K562 (cell line): ENCODE measurements at places on chromosomes 7 and 10.

DNA sequence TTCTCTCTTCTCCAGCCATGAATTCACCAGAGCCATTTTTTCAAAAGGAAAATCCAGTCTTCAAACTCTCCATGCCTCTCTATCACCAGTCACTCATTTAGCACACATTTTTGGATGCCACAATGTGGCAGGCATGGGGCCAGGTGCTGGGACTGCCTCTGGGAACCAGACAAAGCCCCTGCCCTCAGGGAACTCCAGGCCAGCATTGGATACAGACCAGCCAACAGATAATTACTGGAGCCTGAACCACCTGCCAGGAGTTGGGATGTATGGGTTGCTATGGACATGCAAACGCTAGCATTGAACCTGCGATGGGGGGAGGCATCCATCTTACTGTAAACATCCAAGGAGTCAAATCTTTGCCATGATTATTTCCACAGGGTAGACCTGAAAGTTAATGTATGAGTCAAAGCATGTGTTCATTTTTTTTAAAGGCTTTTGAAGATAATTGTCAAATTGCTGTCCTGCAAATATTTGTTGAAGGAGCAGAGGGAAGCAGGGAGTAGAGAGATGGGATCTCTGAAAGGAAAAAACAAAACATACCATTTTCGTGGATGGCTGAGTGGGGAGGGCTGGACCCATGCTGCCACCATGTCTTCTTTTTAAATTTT, 43.2 kb downstream of the SRRM3 start:
- no peak for DNase-seq

DNA sequence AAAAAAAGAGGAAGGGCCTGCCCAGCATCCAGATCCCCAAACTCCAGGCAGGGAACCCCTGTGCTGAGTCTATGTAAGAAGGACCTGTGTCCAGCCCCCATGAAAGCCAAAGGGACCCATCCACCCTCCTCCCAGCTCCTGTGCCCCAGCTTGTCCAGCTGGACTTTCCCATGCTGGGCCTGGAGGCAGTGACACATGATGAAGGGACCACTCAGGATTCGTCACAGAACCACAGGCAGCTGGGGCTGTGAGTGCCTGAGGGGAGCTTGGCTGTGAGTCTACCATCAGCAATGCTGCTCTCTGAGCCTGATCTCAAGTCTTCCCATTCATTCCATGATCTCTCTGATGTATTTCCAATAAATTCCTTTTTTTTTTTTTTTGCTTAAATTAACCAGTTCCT, 36.2 kb upstream of the MNX1 start:
- DNase-seq, result no peak

- no peak for DNase-seq
These were observed 146.5 kb downstream of the FANK1 start for GRCh38 chr10:126042906-126043305.

DNA sequence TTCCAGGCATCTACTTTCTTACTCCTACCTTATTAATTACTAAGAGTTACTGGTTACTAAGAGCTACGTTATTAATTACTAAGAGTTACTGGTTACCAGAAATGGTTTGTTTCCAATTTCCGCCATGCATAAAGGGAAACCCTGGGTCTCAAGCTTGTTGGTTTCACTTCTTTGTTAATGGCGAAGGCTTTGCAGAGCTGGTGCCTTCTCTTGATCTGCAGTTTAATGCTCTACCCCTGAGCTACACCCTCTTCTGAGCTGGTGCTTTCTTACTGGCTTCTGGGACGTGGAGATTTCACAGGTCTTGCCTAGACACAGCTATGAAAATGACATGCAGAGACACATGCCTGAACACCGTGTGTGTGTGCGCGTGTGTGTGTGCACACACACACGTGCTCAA, 560 bp downstream of the CPA4 start:
- no peak for DNase-seq

- DNase-seq, result peak; percentile 49
These were observed 65.5 kb upstream of the GATA3 start for GRCh38 chr10:7988989-7989388.

DNA sequence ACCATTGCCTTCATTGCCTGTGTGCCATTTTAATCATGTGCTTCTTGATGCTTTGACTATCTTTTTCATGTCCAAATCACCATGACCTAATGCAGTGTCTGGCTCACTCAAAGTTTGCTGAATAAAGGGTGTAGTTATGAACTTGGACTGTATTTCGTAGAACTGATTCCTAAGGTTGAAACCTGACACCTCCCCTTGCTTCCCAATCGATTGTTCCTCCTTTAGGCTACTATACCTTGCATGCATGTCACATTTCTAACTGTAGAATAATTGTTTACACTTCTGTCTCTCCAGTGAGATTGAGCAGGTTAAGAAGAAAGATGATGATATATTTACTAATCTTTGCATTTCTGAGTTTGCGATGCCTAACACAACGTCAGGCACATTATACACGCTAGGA, 41.0 kb upstream of the CDK1 start:
- no peak for DNase-seq

- no peak for DNase-seq
These were observed 151.0 kb upstream of the TCF7L2 start for GRCh38 chr10:112799038-112799437.

- DNase-seq, result no peak
These were observed 4.7 kb downstream of the DDX56 start for GRCh38 chr7:44568771-44569560.

DNA sequence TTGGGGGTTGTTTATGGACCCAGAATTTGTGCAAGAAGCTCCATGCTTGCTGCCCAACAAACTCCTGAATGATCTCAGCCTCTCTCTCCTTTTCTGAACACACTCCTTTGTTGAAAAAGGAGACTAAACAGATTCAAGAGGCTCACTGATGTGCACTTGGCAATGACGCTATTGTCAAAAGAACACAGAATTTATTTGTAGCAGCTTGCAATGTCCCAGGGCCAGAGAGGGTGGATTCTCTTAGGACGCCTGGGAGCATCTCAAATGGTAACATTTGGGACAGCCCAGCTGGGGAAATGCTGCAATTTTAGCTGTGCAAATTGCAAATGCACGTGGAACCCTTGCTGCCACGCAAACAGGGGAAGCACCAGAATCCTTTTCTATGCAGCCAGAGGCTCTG, 79.9 kb downstream of the GPR26 start:
- DNase-seq, result no peak

- no peak for DNase-seq
These were observed 142.5 kb upstream of the LRRTM3 start for GRCh38 chr10:66783316-66783715.

DNA sequence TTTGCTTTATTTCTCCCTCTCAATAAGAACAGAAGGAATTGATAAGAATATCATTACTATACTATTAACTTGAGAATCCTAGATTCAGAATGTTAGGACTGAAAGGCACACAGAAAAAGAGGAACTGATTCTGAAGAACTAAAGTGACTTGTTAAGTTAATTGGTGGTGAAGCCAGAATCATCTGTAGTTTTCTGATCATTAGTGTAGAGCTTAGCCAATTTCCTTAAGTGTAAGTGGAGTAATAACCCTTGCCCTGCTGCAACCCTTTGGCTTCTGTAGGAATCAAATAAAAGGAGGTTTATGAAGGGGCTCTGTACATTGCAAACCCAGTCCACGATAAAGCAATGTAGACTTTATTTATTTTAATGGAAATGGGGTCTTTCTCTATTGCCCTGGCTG, 1186.0 kb downstream of the SORCS3 start:
- no peak for DNase-seq

DNA sequence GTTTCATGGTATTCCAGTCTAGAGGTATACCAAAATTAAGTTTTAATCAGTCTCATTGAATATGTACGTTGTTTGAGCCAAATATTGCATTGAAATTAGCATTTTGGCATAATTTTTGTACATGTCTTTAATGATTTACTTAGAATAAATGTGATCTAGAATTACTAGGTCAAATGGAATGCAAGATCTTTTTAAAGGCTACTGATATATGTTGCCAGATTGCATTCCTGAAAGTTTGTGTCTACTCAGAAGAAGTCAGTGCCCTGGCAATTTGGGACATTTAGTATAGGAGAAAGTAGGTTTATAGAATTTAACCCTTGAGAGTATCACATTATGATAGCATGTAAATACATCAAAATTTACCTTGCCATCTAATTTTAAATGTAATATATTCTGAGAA, 32.4 kb downstream of the KMT2E start:
- DNase-seq, result no peak

DNA sequence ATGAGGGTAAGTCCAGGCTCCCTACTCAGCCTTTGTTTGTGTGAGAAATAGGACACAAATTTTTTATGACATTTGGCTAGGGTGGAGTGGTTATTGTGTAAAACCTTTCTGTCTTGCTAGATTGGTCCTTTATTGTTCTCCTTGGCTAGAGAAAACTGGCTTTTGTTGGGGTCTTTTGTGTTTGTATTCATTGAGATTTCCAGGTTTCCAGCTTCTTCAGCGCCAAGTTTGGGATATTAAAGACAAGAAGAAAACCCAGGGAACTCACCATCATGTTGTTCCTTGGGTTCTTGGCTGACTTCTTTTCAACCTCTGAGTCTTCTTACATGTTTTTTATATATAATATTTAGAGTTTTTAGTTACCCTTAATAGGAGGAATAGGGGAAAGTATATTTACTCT, 310.0 kb downstream of the HPSE2 start:
- DNase-seq, result no peak

DNA sequence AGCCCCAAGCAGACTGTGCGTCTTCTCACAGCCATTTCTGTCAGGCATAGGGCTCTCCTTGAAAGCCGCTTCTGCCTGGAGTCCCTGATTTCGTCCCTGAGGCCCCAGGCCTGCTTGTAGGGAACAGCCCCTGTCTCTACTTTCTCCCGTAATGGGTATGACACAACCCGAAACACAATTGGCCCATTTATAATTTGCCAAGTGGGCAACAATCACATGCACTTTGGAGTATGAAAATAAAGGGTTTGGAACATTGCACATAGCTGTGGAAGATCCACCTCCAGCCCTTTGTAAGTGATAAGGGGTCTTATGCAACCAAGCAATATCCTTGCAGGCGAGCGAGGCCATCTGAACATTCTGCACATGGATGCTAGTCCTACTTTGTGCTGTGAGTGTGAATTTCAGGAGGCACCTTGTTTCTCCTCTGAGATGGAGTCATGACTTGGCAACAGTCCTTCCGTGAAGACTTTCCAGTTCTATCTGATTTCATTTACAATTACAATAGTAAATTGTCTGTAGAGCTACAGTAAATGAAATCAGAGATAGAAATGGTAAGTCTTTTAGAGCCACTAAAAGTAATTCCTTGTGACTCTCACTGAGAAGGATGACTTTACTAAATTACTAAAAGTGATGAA, 141.5 kb downstream of the CUBN start:
- no peak for DNase-seq

- no peak for DNase-seq
These were observed 168.3 kb downstream of the GLI3 start for GRCh38 chr7:42068554-42069280.

DNA sequence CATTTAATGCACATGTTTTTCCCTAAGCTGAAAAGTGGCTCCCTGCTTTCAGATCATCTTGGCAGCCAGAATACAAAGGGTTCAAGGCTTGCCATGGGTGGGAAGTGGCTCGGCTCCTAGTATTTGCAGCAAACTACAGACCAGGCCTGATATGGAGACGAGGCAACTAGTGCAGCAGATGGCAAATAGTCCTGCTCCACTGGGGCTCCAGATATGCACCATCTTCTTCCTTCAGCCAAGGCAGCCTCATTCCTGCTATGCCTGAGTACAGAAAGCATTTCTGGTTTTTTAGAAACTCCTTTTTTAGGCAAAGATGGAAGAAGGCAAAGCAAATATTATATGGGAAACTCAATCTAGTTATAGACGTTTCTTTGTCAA, 23.9 kb downstream of the LRRC4 start:
- DNase-seq, result no peak

DNA sequence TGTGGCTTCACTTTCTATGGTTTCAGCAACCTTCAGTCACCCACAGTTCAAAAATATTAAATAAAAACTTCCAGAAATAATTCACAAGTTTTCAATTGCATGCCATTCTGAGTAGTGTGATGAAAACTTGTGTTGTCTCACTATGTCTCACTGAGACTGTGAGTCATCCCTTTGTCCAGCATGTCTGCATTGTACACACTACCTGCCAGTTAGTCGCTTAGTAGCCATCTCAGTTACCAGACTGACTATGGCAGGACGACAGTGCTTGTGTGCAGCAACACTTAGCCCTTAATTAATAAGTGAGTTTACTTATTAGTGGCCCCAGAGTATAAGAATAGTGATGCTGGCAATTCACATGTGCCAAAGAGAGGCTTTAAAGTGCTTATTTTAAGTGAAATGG, 22.5 kb downstream of the CCDC186 start:
- no peak for DNase-seq

GRCh38 chr10:72297281-72297804, 23.6 kb downstream of the DDIT4 start:
- peak; percentile 87 for DNase-seq

DNA sequence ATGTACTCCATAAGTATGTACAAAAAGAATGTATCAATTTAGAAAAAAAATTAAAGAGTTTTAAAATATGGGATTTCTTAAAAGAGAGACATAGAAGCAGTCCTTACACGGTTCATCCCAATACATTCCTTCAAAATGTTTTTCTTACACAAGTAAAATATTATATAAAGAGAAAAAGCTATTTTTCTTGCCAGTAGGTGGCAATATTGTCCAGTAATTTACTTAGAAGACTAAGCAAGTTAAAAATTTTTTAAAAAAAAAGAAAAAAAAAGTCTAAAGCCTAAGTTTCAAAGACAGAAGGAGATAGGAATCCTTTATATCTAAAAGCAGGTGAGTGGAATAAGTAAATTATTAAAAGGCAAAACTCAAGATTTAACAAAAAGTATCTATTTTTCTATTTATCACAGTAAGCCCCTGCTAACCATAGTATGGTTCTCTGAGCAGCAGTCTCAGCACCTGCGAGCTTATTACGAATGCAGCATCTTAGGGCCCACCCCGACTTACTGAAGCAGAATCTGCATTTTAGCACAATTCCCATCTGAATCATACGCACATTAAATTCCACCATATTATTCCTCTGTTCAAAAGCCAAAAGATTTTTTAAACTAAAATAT, 240.6 kb downstream of the DGKI start:
- DNase-seq, result no peak

- DNase-seq, result no peak
These were observed 17.6 kb upstream of the ELOVL3 start for GRCh38 chr10:102208311-102209035.

- DNase-seq, result no peak
These were observed 39.4 kb downstream of the PLAU start for GRCh38 chr10:73950155-73950948.

- no peak for DNase-seq
These were observed 285.9 kb downstream of the LRMDA start for GRCh38 chr10:75717126-75717916.

- DNase-seq, result no peak
These were observed 84.1 kb upstream of the GNA12 start for GRCh38 chr7:2928256-2928612.

DNA sequence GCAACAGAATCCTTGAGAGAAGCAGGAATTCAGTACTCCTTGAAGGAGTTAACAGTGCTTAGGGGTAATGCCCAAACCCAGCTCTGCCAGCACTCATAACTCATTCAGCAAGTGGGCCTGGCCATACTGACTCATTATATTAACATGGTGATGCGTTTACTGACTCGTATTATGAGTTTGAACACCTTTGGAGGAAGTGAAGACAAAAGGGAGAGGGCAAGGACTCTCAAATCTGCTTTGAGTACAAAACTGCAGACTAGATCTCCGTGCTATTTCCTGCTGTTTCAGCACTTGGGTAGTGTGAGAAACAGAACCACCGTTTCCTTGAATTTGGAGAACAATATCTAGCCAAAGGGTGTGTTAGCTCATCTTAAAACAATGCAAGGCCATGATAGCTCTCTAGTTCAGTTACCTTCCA, 30.8 kb downstream of the SLC16A9 start:
- no peak for DNase-seq
